CD4-positive, alpha-beta T cell treated with Interleukin-17A for 4 hours (primary cell): ENCODE measurements at places on chromosomes 11 and 22.

GRCh38 chr11:119615003-119615881 lies 113.8 kb downstream of the NECTIN1 start:
- DNase-seq: no peak

GRCh38 chr11:116990811-116991210 lies 107.4 kb downstream of the SIK3 start:
- DNase-seq: no peak

GRCh38 chr11:23405350-23405937 lies 545.2 kb upstream of the CCDC179 start:
- no peak for DNase-seq

DNA sequence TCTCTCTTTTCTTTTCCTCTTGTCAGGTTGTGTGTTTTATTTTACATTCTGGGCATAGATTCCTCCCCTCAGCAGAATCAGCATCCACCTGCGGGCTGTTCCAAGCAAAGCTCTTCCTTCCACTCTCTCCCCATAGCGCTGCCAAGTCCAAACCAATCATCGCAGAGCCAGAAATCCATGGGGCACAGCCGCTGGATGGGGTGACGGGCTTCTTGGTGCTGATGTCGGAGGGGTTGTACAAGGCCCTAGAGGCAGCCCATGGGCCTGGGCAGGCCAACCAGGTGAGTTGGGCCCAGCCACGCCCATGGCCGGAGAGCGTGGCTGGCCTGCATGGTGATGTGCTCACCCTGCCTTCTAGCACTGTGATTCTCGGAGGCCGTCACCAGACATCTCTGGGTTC lies 22.1 kb downstream of the TAB1 start:
- DNase-seq: no peak

GRCh38 chr22:41062146-41062545 lies 30.2 kb upstream of the EP300 start:
- no peak for DNase-seq

DNA sequence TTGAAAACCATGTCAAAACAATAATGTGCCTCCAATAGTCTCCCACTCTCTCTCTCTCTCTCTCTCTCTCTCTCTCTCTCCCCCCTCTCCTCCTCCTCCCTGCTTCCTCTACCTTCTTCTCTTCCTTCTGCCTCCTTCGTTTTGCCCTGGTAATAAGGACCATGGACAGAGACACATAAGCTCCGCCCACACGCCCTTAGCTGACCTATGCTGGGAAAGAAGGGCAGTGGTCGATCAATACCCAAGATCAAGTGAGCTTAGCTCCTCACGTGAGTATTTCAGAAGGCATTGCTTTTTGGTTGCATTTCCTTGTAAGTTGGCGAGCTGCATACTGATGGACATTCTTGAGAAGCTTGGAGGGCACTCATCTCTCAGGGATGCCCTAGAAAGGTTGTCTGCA lies 194.8 kb downstream of the MIAT start:
- DNase-seq: no peak

- DNase-seq: peak; percentile 42
Measured at GRCh38 chr11:94623120-94623735, 56.1 kb downstream of the PIWIL4 start.

DNA sequence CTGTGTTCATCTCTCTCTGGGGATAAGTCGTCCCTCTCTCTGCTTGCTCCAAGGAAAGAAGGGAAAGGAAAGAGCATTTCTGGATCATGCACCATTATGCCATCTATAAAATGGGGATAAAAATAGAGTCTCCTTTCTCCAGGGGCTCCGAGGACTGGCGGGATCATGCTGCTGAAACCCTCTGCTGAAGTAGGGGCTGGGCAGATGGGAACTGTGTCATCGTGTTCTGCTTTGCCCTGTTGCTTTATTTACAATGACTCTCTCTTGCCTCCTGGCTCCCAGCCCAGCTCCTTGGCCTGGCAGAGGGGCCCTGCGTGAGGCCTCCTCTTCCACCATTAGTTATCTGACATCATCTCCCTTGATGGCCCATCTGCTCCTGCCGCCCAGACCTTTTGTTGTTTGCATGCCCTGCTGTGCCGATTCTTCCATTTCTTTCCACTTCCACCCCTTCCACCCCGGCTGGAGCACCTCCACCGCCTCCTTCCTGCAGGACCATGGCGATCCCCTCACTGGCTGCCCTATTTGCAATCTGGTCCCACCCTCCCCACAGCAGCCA lies 200.9 kb downstream of the MYO18B start:
- DNase-seq: no peak
